Stimulated activated naive CD8-positive, alpha-beta T cell treated with anti-CD3 and anti-CD28 coated beads, Interleukin-15, amount 100 ng/mL, for 72 hours (primary cell): ENCODE measurements at places on chromosomes 3 and 15.

- no peak for DNase-seq
Observed at GRCh38 chr3:82093641-82094040, 332.2 kb upstream of the GBE1 start.

GRCh38 chr3:123941121-123941520 is 19.9 kb downstream of the CCDC14 start:
- DNase-seq: no peak

- DNase-seq: no peak
Observed at GRCh38 chr3:39137991-39138803, 15.2 kb downstream of the CSRNP1 start.

DNA sequence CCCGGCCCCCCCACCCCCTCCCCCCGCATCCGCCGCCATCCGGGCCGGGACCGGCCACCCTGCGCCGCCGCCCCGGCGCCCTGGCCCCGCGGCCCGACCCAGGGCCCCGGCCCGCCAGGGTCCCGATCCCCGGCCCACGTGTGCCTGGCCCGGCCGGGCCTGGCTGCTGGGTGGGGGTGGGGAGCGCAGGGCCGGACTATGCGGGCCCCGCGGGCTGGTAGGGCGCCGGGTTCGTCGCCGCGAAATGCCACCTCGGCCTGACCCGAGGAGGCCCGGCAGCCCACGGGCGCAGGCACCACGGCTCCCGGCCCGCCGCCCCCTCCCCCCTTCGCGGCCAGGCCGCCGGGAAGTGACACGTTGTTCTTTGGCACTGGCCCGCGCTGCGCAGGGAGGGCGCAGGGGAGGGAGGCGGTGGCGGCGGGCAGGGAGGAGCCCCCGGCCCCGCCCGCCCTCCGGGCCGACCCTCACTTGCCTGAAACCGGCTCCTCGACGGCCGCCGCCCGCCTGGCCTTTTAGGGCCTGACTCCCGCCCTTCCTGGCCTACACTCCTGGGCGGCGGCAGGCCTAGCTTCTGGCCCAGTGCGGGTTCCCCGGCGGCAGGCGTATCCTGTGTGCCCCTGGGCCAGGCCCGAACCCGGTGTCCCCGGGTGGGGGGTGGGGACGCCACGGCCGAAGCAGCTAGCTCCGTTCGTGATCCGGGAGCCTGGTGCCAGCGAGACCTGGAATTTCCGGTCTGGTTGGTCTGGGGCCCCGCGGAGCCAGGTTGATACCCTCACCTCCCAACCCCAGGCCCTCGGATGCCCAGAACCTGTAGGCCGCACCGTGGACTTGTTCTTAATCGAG is 515 bp downstream of the EIF4G1 start:
- DNase-seq: peak; percentile 55

GRCh38 chr15:36905908-36906307 is 194.4 kb downstream of the MEIS2 start:
- no peak for DNase-seq

- DNase-seq: no peak
Observed at GRCh38 chr3:43098761-43099160, 7.1 kb downstream of the POMGNT2 start.

- DNase-seq: no peak
Observed at GRCh38 chr3:180762866-180763265, 83.6 kb upstream of the CCDC39 start.

- DNase-seq: peak; percentile 65
Observed at GRCh38 chr3:14598143-14598569, 53.4 kb upstream of the CCDC174 start.

DNA sequence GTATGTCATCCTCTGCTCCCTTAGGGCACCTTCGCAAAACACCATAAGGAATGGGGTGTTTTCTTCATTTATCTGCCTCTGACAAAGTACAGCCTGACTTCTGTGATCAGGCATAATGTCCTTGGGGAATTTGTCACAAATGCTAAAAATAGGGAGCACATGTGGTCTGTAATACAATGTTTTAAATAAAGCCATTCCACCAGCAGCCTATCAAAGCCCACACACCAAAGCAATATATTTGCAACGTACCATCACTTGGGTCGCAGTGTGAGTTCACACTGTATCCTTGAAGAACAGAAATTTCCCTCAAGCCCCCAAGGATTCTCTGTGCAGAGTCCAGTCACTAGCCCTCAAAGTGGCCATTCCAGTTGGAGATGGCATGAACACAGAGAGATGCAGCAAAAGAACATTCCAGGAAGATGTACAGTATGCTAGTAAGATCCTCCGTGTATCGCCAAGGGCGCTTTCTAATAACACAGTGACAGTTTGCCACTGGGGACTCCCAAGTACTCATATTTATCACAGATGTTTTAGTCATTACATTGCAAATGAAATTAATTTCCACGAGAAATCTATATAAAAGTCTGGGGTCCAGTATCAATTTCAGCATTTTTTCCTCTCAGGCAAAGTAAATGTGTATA is 246.7 kb downstream of the MCTP2 start:
- no peak for DNase-seq

DNA sequence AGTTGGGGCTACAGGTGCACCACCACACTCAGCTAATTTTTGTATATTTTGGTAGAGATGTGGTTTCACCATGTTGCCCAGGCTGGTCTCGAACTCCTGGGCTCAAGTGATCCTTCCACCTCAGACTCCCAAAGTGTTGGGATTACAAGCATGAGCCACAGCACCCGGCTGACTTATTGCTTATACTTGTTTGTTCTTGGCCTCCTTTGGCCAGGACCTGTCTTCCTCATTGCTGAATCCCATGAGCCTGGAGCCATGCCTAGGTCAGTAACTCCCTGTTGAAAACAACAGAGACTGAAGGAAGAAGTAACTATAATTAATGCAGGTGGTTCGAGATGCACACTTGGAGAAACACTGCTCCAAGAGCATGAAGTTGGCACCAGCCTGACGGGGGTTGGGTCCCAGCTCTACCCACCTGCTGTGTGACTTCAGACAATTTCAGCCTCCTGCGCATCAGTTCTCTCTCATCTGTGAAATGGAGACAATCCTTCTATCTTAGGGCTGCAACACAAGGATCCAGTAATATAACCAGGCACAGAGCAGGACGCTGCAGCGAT is 38.9 kb downstream of the CPN2 start:
- no peak for DNase-seq

DNA sequence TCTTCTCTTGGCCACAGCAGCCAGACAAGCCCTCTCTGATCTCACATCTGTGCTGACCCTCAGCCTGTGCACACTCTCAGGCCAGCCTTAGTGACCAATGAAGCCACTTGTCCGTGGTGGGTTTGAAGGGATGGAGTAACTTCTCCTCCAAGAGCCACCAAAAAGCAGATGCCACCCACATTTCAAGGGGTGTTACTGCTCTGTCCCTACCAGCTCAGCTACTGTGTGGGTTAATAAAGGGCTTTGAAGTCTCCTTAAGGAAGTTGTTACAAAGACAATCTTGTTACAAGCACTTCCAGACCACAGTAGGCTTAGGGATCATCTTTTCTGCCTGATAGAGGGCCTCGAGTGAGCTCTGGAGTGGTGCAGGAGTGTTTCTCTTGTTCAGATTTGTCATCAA is 3.3 kb upstream of the CA12 start:
- no peak for DNase-seq

- no peak for DNase-seq
Observed at GRCh38 chr3:147661916-147662315, 252.8 kb downstream of the ZIC1 start.

- no peak for DNase-seq
Observed at GRCh38 chr3:134126153-134126552, 96.4 kb upstream of the SLCO2A1 start.

- no peak for DNase-seq
Observed at GRCh38 chr15:74207652-74208440, 5.3 kb upstream of the STRA6 start.

- DNase-seq: peak; percentile 85
Observed at GRCh38 chr3:37996785-37997301, 6.3 kb downstream of the VILL start.

GRCh38 chr15:27796405-27797320 is 302.5 kb downstream of the OCA2 start:
- no peak for DNase-seq

DNA sequence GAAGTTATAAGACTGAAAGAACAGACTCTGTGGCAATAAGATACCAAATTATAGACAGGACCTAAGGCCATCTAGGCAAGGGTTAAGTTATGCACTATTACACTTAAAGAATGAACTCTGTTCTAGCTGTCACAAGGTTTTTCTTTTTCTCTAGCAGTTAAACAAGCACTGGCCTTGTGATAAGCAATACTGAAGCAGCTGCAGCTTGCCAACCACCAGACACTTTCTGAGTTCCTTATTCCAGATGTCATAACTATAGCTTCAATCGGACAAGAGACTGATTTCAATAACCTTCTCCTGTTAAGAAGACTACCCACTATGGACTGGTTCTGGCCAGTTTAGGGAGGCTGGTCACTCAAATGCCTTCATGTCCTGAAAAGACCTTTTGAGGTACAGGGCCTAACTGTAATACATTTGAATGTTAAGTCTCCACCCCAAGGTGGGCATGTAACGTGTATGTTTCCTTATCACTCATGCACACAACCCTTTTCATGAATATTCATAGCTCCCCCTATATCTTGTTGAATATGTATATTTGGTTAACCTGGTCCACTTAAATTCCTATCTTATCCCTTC is 85.8 kb downstream of the CFAP20DC start:
- no peak for DNase-seq

DNA sequence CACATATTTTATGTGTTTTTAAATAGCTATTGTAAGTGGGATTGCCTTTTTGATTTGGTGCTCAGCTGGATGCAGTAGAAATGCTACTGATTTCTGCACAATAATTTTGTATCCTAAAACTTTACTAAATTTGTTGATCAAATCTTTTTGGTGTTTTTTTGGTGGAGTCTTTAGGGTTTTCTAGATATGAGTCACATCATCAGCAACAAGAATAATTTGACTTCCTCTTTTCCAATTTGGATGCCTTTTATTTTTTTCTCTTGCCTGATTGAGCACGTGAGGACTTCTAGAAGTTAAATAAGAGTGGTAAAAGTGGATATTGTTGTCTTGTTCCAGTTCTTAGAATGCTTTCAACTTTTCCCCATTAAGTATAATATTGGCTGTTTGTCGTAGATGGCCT is 51.3 kb downstream of the TLNRD1 start:
- no peak for DNase-seq

GRCh38 chr15:39869858-39870515 is 50.1 kb downstream of the GPR176 start:
- DNase-seq: no peak

DNA sequence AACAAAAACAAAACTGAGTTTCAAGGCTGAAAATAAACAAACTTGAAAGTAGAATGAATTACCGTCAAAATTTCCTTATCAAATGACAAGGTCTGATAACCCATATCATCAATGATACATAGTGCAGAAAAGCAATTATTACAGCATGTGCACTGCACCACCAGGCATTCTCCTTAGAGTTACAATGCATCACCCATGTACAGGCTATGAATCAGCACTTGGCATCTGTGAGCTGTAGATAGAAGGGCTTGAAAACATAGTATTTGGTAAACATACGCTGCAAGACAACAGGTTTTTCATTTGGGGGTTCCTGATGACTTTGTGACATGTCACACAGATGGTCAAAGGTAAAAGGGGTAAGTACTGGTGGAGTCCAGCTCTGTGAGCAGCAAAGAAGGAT is 265.1 kb downstream of the CTNNB1 start:
- no peak for DNase-seq

- no peak for DNase-seq
Observed at GRCh38 chr3:115436767-115437301, 186.5 kb upstream of the GAP43 start.

DNA sequence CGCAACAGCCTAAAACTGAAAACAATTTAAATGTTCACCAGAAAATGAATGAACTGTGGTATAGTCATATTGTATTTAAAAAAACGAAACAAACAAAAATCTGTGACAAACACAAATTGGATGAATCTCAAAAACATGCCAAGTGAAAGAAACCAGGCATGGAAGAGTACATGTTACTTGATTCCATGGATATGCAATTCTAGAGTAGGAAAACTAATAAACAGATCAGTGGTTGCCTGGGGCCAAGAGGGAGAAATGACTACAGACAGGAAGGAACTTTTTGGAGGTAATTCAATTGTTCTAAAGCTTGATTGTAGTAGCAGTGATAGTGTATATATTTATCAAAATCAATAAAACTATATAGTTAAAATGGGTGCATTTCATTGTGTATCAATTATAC is 16.8 kb downstream of the UBE3A start:
- DNase-seq: no peak

DNA sequence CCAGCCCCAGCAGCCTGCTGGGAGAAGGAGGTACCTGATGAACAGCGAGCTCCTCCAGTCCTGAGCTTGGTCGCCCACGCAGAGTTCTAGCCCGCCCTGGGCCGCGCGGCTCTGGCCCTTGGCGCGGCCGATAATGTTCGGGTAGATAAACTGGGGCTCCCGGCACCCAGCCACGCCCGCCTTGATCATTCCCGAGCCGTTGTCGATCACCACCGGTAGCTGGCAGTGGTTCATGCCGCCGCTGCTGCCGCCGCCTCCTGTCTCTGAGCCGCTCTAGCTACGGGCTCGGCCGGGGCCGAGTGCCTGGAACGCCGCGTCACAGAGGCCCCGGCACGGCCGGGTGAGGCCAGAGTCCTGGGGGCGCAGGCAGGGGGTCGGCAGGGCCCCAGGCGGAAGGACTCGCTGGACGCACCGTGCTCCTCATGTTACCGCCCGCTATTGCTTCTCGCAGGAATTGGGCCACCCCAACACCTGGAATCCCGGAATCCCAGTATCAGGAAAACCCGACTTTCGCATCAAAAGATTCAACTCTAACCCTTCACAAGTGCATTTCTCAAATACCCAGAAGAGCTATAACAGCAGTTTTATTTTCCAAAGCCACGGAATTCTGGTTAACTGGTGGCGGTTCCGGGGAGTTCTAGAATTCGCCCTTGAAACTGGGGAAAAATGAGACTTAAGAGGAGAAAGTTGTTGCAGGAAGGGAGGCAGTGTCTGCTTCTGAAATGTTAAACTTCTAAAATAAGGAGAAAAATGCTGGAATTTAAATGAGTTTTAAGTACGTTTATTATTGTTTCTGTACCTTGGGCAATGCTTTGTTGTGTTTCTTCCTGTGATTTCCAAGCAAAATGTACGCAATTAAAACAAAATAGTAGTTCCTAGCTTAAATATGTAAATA is at the start of gene ACTRT3:
Gene ACTRT3, minus strand, starts transcription at position 275 of the 895 bp plus-strand sequence. Its CDS starts 41 bp downstream, at position 234.
- DNase-seq: peak; percentile 76

DNA sequence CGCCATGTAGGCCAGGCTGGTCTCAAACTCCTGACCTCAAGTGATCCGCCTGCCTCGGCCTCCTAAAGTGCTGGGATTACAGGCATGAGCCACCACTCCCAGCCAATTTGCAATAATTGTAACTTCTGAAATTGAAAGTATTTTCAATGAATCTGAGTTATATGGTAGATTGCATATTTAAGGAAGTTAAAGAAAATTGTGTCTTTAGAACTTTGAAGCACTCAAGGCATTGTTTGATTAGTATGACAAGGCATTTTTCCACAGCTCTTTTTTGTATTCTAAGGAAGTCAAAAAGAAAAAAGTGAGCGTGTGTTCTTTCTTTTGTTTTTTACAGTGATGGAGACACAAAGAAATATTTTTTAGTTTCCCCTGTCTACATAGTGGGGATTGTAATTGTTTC is 15.7 kb upstream of the RPLP1 start:
- DNase-seq: no peak

DNA sequence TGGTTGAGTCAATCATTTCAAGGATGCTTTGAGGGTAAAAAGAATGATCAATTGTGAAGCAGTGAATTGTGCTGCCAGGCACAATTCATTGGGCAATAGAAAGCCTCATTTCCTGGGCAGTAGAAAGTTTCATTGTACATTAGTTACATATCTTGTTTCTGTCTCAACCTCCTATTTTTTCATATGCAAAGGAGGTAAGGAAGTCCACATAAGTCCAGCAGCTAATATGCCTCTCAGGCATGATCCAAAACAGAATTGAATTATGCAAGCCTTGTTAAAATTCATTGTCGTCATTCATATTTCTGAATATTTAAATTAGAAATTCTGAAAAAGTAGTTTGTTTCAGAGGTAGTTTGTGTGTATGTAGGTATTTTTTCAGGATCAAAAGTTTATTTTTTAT is 65.8 kb downstream of the TFRC start:
- DNase-seq: no peak
